ENCODE measurements at places on chromosomes 1 and 21.
A peak's percentile ranks its signal among the peaks of the same experiment; 100 is the strongest.

- DNase-seq = no peak
Measured at GRCh38 chr1:70745199-70745598, 302.4 kb downstream of the PTGER3 start.

GRCh38 chr1:6041432-6042062 is 4.1 kb upstream of the KCNAB2 start:
- DNase-seq = no peak

- no peak for DNase-seq
Measured at GRCh38 chr1:45730780-45731319, 19.6 kb downstream of the IPP start.

DNA sequence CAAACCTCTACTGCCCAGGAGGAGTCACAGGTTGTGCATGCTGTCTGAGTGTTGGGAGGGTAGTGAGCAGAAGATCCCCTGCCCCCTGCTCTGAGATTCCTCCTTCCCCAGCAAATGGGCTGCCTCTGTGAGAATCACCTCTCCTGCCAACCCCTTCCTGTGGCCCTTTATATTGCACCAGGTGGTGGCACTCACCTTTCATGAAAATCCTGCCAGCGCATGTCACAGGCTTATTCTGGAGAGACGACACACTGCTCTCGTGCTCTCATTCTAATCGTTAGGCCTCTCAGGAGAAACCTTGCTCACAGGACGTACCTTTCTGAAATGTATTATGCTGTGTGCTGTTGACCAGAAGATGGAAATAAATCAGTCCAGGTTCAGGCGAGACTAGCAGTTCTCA is 113.7 kb downstream of the RGL1 start:
- no peak for DNase-seq

- no peak for DNase-seq
Measured at GRCh38 chr1:53505401-53505800, 46.2 kb downstream of the DMRTB1 start.

GRCh38 chr1:210292231-210292871 is 36.4 kb upstream of the HHAT start:
- DNase-seq = peak; percentile 91

DNA sequence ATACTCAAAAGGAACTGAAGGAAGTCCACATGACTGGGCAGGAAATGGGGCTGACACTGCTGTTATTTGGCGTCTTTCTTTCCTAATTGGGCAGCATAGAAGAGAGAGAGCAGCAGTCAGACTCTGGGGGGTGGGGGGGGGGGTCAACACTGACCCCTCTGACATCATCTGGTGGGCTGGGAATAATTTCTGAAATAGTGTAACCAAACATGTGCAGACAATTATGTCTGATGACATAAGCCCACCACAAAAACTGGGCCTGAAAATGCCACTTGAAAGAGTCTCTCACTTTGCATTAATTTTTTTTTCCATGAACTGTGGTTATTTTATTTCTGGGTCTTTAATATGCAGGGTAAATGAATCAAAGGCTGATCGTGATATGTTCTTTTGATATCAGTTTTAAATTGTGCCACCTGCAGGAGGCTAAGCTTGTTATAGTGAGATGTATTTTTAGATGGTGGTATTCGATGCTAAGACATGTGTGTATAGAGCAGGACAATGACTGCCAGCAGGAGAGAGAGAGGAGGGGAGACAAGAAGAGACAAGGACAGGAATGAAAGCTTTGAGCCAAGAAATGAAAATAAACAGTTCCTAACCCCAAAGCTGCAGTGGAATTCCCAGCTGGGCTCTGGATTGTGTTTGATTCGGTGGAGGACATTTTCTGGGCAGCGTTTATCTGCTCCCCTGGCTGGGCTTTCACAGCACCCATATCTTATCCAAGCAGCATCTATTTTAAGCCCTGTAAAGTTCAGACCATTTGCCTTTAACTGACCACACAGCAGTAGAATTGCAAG is 264.7 kb downstream of the PBX1 start:
- DNase-seq = no peak

- no peak for DNase-seq
Measured at GRCh38 chr1:43931711-43932660, 1.6 kb upstream of the ARTN start.

GRCh38 chr1:240094041-240094722 is 2.5 kb downstream of the FMN2 start:
- no peak for DNase-seq

DNA sequence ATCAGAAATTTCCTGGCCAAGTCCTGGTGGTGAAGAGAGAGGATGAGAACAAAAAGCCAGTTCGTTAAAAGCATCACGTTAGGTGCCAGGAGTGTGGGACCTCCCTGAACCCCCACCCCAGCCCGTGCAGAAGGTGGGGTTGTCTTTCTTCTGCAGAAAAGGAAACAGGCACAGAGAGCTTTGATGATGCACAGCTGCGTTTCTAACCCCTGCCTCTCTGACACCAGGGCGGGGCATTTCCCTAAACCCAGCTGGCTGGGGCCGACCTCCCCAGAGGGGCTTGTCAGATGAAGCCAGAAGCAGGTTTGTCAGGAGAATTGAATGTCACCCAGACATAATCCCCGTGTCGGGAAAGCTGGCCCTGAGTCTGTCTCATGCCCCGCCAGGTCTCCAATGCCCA is 189.3 kb upstream of the EDN2 start:
- no peak for DNase-seq

DNA sequence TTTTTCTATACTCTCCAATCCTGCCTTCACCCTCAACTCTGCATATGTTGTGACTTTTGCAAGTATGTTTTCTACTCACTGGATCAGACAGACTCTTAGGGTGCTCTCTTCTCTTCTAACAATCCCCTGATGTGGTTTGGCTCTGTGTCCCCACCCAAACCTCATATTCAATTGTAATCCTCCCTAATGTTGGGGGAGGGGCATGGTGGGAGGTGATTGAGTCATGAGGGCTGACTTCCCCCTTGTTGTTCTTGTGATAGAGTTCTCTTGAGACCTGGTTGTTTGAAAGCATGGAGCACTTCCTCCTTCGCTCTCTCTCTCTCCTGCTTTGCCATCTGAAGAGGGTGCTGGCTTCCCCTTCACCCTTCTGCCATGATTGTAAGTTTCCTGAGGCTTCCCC is 148.9 kb upstream of the IGSF21 start:
- no peak for DNase-seq

DNA sequence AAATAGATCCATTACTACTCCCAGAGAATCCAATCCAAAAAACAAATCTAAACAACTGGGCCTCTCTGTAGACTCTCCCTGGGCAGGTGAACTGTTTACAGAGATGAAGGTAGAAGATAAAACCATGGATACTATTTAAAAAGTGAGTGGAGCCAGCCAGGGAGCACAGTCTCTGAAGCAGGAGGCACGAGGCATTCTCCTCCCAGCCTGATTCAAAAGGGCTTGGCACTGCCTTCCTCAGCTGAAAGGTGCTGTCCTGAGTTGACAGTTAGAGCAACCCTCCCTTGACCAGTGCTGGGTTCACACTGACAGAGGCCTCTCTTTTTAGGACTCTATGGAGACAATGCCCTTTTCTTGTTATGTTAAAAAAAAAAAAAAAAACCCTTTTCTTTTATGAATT is 36.8 kb downstream of the HENMT1 start:
- no peak for DNase-seq

DNA sequence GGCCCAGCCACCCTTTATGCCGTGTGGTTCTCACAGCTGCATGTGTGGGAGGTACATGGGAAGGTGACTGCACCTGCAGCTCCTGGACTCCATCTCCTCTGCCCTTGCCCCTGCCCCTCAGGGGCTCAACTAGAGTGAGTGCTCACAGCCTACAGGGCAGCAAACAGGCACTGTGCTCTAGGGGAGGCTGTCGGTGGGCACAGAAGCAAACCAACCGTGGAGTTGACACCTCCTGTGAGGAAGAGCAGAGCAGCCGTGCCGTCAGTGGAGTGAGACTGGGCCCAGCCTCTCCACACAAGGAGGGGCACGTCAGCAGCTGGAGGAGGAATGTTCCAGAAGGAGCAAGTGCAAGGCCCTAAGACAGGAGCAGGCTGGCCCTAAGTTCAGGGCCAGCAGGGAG is 32.7 kb downstream of the BMP8A start:
- no peak for DNase-seq

GRCh38 chr1:96281491-96281890 is 440.1 kb upstream of the PTBP2 start:
- no peak for DNase-seq

DNA sequence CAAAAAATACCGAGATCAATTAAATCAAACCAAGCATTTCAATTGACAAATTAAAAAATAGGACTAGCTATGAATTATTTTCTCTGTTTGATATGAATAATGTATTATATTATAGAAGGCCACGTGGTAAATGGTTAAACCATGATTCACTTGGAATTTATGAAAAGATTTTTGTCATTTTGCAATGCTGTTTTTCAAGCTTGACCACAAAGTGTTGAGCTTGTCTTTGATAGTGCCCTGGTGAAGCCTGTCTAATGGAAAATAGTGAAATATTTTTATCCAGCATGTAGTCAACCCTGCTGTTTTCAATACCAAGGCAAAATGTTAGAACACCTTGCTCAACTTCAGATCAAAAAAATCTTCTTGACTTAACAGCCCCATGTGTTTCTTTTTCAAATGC is 288.0 kb upstream of the PRMT6 start:
- no peak for DNase-seq

DNA sequence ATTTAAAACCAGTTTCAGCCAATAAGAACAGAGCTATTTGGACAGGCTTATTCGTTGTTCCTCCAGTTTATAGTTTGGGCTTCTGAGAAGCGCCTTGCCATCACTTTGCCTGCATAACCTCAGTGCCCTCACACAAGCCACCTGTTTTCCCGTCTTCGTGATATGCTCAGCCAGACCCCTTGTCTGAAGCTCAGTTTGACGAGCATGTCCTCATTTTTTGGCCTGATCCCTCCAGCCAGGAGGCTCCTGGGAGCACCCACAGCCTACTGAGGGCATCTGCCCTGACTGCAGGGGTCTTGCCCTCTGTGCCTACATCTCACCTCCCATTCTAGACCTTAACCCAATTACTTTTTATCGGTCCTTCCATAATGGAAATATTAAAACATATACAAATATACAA is 95.3 kb downstream of the ADARB1 start:
- DNase-seq = no peak

- DNase-seq = no peak
Measured at GRCh38 chr21:29102791-29103257, 27.6 kb upstream of the MAP3K7CL start.

DNA sequence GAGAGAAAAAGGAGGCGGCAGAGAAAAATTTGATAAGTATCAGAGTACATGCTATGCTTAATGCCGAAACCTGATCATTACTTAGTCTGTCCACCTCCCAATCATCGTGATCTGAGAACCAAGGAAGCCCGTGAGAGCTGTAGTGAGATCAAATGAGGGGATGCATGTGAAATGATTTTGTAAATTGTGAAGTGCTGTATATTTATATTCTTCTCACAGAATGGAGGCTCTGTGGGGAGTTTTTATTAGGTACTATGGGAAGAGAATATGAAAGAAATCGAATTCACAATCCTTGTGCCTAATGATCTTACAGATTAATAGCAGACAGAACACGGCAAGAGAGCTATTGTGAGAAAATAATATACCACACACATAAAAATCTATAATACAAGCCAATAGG is 115.5 kb downstream of the LYPLAL1 start:
- no peak for DNase-seq

- peak; percentile 42 for DNase-seq
Measured at GRCh38 chr1:18874600-18874999, 15.1 kb upstream of the TAS1R2 start.

DNA sequence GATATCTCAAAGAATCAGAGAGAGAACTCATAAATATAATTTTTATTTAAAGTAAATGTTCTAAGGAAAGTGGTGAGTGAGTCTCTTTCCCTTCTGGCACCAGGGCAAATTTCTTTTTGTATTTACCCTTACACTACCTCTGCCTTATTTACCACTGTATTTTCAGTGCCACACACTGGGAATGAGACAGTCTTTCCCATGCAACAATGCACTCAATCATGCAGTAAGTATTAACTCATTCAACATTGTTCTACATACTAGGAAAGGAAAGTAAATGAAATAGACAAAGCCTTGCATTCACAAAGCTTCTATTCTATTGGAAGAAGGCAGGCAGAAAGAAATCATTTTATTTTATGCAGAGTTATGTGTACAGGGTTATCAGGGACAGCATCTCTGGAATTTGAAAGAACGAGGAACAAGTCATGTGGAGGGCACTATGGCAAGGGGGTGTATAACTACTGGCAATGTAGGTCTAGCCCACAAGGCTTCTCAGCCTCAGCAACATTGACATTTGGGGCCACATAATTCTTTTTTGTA is 129.8 kb upstream of the PRDX6 start:
- no peak for DNase-seq

DNA sequence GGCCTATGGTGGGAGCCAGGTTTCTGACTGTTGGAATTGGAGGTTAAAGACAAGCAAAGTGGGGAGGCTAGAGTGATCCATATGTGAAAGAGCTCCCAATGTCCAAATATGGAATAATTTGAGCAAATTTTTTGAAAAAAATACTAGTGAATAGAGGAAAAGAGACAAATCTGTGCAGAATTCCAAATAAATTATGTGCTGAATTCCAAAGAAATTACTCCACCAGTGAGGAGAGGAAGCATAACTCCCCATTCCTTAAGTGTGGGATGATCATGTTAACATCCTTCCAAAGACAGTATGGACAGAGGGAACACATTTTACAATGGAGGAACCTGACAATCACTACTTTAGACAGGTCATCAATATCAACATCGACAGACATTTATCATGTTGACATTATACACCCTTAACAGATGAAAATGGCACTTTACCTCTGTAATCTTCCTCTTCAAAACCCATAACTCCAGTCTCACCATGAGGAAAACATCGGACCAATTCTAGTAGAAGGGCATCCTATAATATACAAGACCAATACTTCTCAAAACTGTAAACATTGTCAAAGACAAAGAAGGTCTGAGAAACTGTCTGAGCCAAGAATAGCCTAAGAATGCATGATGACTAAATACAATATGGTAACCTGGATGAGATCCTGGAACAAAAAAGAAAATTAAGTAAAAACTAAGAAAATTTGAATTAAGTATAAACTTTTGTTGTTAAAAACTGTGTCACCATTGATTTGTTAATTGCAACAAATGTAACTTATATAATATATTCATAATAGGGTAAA is 71.5 kb upstream of the RGS4 start:
- DNase-seq = no peak

DNA sequence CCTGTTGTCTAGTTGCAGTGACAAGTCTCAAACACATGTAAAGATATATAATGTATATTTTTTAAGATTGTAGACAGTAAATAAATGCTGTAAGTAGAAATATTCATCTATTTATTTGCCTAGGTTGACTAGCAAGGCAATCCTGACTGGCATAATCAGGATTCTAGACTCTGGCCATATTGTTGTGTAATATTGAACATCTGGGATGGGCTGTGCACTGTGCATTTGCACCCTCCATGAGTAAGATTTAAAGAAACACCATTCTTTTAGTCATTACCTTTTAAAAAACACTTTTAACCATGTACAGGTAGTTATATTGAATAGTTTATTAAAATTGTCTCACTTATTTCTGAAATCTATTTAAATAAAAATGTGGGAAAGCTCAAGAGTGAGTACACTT is 32.4 kb downstream of the RASAL2 start:
- no peak for DNase-seq

Data from femur (tissue), 1 donor.